Stimulated activated CD4-positive, alpha-beta T cell treated with anti-CD3 and anti-CD28 coated beads, Interleukin-1b, Interleukin-23, amount 100 ng/mL, for 1 hour (primary cell): ENCODE measurements at places on chromosomes 3 and 15.

- DNase-seq: no peak
Observed at GRCh38 chr3:81734742-81735141, 26.7 kb downstream of the GBE1 start.

DNA sequence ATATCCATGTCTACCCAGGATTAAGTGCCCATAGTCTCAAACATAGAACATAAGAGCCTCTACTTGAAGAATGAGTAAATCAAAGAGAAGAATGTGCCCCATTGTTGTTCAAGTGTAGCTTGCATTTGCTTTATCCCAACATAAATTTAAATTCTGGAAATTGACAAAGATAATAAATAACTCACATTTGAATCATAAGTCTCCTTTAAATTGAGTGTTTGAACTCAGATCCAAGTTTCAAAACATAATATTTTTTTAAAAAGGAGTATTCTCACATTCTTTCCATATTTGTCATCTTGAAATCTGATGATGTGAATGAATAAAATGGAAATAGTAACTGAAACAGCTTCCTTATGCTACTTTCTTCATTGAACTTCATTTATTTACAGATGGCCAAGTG lies 135.2 kb downstream of the MECOM start:
- DNase-seq: no peak

GRCh38 chr3:113276751-113277080 lies 65.4 kb downstream of the BOC start:
- no peak for DNase-seq

DNA sequence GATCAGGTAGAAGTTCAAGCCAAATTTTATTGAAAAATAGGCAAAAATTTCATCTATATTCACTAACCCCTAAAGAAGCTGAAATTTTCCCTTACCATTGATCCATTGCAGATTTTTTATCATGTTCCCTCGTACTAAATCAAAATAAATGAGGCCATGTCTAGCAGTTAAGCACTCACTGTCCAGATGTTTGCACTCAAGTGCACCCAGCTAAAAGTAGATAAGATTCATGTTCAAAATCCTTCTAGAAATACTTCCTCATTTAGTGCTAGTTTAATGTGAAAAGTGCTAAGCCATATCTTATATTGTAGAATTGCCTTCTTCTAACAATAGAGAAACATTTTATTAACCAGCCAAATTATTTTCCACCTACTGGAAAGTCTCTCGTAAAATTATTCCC lies 164.7 kb upstream of the UBE2E2 start:
- DNase-seq: no peak

GRCh38 chr3:178275311-178275710 lies 260.9 kb upstream of the KCNMB2 start:
- no peak for DNase-seq

DNA sequence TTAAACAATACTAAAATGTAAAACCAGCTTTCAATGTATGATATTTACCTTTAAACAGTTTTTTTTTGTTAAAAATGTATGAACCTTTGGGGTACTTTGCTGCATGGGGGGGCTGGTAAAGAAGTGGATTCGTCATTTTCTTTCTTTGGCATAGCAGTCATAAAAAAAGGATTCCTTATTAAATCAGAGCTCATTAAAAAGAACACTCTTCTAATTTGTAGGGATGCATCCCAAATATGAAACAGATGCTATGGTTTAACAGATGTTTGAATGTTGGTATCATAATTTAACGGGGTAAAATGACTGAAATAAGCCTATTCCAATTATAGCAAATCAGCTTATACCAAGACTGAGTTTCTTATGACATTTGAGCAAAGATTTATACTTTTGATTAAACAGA lies 234.4 kb downstream of the BBX start:
- no peak for DNase-seq

DNA sequence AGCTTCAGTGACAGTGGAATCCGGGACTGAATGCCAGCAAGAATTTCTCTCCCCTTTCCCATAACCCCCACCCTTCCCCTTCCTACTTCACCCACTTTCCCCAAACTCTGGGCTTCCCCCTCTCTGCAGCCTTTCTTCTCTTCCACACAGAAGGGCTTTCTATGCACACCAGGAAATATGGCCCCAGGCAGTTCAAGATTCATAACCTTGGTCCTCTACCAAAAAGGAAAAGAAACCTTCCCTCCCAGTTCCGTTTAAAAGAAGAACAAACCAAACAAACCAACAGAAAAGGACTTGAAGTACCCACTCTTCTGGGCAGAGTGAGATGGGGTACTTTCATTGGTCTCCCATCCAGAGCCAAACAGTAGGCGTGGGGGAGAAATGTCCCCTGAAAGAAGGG lies 68.8 kb upstream of the ABHD2 start:
- DNase-seq: no peak

GRCh38 chr15:90181776-90182175 lies 19.4 kb upstream of the SEMA4B start:
- DNase-seq: no peak

DNA sequence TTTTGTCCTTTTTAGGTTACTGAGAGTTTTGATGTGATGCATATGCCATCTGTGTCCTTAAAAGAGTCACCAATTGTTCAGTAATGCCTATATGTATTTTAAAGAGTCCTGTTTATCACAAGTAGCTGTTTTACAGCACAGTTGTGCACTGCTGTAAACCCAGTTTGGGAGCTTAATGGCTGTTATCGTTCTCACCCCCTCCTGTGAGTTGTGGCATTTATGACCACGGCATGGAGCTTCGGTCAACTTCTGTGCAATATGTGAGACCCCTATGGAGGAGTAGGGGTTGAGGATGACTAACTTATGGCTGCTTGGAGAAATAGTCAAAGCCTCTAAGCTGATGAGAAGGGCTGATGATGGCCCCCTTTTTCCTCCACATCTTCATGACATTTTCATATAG lies 67.2 kb downstream of the ARHGEF26 start:
- no peak for DNase-seq

- no peak for DNase-seq
Observed at GRCh38 chr3:108334701-108335100, 38.4 kb downstream of the HHLA2 start.

- DNase-seq: no peak
Observed at GRCh38 chr3:195535293-195535692, 7.8 kb downstream of the PPP1R2 start.

- no peak for DNase-seq
Observed at GRCh38 chr15:26179906-26180305, 316.8 kb upstream of the ATP10A start.

GRCh38 chr3:36697229-36698001 lies 66.9 kb downstream of the DCLK3 start:
- DNase-seq: no peak

- DNase-seq: peak; percentile 17
Observed at GRCh38 chr3:51024765-51025632, 350.3 kb downstream of the DOCK3 start.

GRCh38 chr15:77819851-77820728 lies 187.4 kb upstream of the LINGO1 start:
- no peak for DNase-seq

DNA sequence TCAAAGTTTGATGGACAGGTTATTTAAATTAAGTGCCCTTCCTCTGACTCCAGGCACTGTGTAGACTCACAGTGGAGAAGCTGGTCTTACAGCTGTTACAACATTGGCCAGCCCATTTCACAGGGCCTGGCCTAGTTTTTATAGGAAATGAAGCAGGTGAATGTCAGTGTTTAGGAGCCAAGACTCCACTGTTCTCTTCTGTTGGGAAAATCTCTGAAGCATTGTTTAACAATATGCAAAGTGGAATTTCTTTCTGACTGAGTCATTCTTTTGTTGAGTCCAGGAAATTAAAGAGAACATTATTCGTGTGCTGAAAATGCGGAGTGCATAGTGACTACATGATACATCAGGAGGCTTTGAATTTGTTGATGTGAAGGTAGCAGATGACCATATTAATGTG lies 64.7 kb downstream of the ARRDC4 start:
- DNase-seq: no peak

DNA sequence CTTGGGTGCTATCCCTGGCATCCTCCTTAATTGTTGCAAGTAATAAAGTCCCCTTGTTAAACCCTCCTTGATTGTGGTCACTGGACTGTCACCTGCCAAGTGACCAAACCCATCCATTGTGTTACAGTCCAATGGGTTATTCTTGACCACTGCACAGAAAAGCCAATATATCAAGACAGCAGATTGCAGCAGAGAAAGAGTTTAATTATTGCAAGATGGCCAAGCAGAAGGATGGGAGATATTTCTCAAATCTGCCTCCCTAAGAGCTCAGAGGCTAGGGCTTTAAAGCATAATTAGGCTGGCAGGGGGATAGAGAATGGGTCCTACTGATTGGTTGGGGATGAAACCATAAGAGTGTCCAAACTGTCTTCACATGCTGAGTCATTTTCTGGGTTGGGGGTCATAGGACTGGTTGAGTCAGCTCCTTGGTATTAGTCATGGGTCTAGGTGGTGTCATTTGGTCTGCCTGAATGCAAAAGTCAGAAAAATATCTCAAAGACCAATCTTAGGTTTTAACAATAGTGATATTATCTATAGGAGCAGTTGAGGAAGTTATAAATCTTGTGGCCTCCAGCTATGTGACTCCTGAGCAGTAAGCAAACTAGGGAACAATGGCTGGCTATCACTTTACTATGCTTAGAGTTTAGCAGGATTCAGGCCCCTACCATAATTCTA lies 19.1 kb upstream of the XYLB start:
- no peak for DNase-seq

DNA sequence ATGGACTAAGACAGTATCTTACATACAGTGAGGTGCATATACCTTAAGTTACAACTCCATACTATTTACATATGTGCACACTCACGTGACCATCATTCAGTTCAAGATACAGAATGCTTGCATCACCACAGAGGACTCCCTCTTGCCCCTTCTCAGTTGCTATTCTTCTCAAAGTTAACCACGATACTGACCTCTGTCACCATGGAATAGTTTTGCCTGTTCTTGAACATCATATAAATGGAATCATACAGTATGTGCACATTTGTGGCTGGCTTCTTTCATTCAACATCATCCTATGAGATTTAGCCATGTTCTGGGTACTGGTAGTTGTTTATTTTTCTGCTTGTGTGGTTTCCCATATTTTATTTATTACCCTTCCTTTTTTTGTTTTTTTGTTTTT lies 10.4 kb upstream of the ZSCAN2 start:
- no peak for DNase-seq

GRCh38 chr3:150079029-150079739 lies 108.5 kb upstream of the PFN2 start:
- DNase-seq: no peak

DNA sequence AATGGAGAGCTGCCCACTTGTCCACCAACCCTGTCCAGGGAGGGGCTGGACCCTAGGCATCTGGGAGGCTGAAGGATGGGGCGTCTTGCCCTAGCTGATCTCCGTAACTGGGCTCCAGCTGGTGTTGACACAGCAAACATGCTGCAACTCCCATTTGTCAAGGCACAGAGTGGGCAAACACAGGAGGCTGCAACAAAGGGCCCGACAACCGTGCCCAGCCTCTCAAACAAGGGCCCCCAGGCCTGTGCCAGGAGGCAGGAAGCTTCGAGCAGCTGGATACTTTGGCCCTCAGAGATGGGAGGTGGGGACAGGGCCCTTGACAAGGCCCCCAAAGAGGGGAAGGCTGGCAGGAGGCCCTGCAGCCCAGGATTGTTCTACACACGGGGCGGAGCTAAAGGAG lies 64.2 kb upstream of the TMEM115 start:
- no peak for DNase-seq

DNA sequence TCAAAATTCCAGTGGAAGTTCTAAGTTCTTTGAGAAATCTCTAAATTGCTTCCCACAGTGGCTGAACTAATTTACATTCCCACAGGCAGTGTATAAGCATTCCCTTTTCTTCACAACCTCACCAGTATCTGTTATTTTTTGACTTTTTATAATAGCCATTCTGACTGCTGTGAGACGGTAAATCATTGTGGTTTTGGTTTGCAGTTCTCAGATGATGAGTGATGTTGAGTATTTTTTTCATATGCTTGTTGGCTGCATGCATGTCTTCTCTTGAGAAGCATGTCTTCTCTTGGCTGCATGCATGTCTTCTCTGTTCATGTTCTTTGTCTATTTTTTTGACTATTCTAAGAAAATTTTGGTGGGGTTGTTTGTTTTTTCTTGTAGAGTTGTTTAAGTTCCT lies 499.6 kb upstream of the CCDC54 start:
- DNase-seq: no peak

GRCh38 chr15:95822961-95823360 lies 507.5 kb upstream of the NR2F2 start:
- no peak for DNase-seq

DNA sequence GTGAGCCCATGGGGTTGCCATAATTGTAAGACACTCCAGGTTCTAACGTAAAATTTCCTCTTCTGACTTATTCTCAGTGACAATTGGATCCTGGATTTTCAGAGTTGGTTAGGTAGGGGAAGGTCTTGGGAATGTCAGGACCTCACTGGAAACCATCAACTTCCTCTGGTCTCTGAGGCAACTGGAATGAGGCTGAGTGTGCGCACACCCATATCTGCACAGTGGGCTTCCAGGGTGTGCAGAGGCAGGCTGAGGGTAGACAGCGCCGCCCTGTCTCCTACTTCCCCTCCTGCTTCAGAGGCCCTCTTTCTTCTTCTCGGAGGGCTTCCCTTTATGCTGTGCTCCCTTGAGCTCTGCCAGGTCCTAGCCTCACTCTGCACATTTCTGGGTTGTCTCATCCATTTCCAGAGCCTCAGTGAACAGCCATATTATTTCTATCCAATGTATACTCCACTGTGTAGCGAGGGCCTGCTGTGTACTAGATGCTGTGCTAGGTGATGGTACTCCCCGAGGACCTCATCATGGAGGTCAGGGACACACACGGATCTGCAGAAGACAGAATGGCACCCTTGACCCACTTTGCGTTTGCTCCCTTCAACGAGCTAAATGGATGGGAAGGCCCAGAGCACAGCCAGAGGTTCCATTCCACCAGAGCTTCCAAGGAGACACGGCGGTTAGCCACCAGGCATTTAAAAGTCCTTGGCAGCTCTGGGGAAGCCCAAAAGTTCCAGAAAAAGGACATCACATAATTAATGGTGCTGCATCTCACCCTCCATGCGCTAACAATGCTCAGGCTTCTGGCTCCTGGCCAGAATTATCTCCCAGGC lies 18.3 kb downstream of the ACAA1 start:
- no peak for DNase-seq

DNA sequence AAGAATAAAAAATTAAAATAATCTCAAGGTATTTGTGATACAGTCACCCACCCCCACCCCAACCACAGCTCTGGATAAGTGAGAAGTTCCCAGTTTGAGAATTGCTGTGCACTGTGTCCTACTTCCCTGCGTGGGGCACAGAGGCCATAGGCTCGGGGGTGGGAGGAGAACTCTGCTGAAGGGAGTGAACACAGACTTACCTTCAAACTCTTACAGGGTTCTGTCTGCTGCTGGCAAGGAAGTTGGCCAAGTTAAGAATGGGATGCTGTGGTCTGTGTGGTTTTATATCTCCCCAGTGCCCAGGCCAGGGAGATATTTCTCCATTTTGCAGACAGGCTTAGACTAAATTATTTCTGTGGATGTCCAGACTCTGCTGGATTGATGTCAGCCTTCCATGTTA lies 37.6 kb downstream of the SPTSSB start:
- DNase-seq: no peak

- no peak for DNase-seq
Observed at GRCh38 chr15:35519541-35520149, 26.3 kb downstream of the DPH6 start.

- DNase-seq: no peak
Observed at GRCh38 chr3:133384331-133385027, 15.4 kb upstream of the BFSP2 start.
